Aorta (tissue), 5 donors: ENCODE measurements at places on chromosomes 16 and 17.

- DNase-seq, result no peak
These were observed 9.1 kb downstream of the TUBG1 start for GRCh38 chr17:42618442-42619150.

GRCh38 chr17:49108318-49108717, 24.3 kb upstream of the B4GALNT2 start:
- no peak for DNase-seq

GRCh38 chr17:57400648-57401047, 144.3 kb downstream of the MSI2 start:
- no peak for DNase-seq

- no peak for DNase-seq
These were observed 316.1 kb downstream of the PHKB start for GRCh38 chr16:47777220-47777619.

DNA sequence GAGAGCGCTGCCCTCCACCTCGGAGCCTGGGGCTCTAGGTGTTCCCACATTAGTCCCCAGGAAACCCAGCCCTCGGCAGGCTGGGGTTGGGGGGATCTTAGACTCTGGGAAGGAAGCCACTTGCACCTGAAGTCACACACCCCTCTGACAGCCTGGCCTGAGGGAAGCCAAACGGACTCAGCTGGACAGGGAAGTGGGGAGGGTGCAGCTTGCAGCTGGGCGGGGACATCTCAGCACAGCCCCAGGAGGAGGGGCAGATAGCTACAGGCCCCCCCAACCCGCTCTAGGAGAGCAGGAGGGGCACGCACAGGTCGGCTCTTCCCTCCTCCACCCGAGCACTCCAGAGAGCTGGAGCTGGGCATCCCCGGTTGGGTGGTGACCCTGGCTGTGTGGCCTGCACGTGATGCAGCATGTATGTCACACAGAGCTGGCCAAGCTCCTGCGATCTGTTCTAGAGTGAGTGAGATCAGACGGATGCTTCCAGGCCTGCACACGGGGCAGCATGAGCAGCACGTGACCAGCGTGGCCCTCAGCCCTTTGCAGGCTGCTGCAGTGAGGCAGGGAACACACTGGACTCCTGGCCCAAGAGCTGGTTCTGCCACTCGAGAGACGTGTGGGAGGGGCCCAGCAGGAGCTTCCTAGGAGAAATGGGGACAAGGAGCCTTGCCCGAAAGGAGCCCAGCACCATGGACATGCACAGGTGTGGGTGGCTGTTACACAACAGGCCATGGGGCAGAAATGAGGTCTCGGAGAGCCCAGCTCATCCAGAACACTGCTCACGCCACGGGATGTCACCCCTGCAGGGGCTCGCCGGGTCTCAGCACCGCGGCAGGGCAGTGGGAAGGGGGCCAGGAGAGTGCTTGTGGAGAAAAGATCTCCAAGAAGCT, 15.4 kb downstream of the KIFC3 start:
- no peak for DNase-seq

DNA sequence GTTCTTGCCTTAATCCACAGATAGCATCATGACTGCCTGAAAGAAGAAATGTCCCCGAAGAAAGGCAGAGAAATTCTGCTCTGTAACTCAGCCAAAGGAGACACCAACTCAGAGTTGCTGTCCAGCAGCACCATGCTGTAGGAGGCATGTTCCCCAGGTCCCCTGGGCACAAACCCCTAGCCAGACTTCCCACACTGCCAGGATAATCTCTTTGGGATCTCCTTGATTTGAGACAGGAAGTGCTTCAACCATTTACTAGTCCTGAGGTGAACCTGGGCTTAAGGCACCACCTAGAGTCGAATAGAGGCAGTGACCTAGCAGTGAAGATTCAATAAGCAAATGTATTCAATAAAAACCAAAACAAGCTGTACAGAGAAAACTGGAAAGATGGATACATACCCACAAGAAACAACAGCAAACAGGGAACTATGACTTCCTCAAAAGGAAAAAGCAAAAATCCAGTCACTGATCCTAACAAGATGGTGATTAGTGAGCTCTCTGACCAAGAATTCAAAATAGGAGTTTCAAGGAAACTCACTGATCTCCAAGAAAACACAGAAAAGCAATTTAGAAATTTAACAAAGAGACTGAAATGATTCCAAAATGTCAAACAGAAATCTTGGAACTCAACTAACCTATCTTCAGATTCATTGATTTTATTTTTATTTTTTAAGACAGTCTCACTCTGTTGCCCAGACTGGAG, 5.7 kb downstream of the OR4D2 start:
- no peak for DNase-seq

GRCh38 chr17:27622986-27623385, 8.0 kb upstream of the LGALS9 start:
- no peak for DNase-seq

- DNase-seq, result no peak
These were observed 63.7 kb upstream of the MRTFB start for GRCh38 chr16:14007450-14007849.

DNA sequence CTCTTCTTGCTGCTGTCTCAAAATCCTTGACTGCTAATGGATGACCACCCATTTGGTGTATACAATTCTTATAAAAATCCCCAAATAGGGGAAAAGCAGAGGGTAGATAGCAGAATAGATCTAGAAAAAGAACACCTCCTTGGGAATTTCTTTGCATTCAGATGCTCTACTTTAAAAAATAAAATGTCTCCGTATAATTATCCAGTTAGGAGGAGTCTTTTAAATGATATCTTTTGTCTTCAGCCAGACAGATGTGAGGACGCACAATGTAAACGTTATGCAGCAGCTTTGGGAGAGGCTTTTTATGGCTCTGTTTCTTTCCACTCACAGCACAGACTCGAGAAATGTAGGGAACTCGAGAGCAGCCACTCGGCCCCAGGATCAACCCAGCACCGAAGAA, 300.2 kb downstream of the IRF8 start:
- no peak for DNase-seq

GRCh38 chr17:11241611-11242226, 706 bp downstream of the SHISA6 start:
- no peak for DNase-seq

- DNase-seq, result peak; percentile 97
These were observed 17.1 kb downstream of the TBX2 start for GRCh38 chr17:61416540-61417363.
